ENCODE measurements at places on chromosomes 12 and 14.

DNA sequence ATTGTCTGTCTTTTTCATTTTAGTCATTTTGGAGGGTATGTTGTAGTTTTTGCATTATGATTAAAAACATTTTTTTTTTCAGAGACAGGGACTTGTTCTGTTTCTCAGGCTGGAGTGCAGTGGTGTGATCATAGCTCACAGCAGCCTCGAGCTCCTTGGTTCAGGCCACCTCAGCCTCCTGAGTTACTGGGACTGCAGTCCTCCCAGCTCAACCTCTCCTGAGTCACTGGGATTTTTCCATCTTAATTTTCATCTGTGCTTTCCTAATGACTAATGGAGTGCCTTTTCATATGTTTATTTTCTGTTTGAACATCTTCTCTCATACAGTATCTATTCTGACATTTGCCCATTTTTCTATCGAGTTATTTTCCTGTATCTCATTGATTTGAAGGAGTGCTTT, 52.6 kb downstream of the DYRK2 start:
- no peak for DNase-seq

- DNase-seq: no peak
Observed at GRCh38 chr12:52257074-52257551, 17.3 kb upstream of the KRT86 start.

DNA sequence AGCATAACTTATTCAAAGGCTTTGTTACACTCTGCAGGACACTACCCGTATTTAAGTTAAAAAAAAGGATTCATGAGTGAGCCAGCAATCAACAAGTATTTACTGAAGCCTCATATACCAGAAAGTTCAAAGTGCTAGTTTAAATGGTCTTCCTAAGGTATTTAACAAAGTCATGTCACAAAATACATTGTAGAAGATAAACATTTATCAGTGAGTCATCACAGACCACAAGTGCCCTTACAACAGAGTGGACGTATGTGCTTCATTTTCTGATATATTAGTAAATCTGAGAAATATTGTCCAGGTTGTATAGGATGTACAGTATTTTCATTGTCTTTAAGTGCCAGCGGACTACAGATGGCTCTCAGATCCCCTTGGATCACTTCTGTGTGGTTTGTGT, 24.2 kb downstream of the FLRT2 start:
- no peak for DNase-seq

- DNase-seq: peak; percentile 15
Observed at GRCh38 chr14:50531595-50532501, 521 bp downstream of the MAP4K5 start.

- DNase-seq: no peak
Observed at GRCh38 chr12:91577586-91578539, 395.2 kb upstream of the DCN start.

DNA sequence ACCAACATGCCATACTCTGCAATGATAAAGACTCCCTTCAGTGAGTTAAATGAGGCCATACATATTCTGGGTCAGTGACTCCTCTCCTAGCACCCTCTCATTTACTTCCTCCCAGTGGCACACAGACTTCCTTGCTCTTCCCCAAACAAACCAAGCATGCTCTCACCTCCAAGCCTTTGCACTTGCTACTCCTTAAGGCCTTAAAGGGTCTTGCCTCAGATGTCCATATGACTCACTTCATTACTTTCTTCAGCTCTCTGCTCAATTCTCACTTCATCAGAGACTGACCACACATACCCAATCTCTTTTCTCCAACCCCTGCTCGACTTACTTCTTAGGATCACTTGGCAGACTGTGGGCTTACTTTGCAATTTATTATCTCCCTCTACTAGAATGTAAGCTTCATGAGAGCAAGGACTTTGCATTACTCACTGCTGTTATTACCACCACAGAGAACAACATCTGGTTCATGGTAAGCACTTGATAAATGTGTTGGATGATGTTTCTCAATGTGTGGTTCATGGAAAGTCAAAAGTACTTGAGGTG, 22.8 kb downstream of the DDX24 start:
- no peak for DNase-seq

- DNase-seq: no peak
Observed at GRCh38 chr14:60363275-60363674, 114.3 kb downstream of the PPM1A start.

- no peak for DNase-seq
Observed at GRCh38 chr12:98406378-98406777, 109.0 kb upstream of the TMPO start.

GRCh38 chr14:33675415-33676130, 275.3 kb downstream of the EGLN3 start:
- DNase-seq: no peak

DNA sequence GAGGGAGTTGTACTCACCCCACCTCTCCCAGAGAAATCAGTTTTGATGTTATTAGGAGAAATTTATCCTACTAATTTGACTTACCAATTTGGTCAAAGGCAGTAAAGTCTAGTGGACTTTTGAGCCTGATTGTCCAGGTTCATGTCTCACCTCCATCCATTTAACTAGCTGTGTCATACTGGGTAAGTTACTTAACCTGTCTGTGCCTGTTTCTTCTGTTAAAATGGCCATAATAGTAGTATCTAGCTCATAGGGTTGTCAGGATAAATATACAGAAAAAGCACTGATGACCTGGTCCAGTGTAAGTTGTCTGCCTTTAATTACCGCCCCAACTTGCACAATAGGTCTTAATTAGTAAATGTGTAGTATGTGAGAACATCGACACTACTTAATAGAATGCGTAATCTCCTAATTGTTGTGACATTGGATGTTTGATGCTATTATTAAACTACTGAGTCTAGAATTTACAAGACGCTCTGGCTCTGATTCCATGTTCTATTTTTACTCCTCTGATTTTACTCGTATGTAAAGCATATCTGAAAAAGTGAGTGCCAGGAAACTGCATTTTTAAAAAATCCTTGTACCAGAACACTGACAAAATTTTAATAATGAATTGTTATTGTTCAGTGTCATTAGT, 1.5 kb downstream of the RAB21 start:
- peak; percentile 7 for DNase-seq

DNA sequence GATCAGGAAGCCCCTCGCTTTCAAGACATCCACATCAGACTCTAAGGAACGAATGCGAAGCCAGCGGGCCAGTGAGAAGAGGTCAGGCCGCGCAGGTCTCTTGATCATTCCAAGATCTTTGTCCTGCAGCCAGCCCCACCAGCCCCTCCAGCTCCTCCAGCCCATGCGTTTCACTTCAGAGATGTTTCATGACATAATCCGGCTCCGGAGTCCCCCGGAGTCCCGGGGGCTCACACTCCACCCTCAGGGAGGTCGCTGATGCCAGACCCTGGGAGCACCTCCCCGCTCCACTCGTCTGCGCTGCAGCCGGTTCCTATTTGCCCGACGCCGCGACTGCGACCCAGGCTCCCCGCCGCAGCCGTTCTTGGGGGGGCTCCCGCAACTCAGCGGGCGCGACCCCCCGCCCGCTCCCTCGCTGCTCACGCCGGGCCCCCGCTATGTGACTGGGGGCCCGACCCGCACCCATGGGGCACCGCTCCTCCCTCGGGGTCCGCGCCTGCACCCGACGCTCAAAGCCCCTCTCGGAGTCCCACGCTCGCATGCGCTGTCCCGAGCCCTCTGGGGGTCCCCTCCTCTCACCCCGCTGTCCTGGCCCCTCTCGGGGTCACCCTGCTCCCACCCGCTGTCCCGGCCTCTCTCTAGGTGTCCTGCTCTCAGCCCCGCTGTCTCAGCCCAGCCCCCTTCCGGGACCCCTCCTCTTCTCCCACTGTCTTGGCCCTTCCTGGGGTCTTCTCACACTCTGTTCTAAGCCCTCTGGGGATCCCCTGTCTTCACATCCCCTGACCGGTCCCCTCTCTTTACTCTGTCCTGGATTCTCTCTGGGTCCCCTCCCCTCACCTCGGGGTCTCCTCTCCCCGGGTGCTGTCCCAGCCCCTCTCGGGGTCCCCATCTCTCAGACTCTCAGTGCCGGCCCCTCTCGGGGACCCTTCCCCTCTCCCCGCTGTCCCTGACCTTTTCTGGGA, 1.1 kb downstream of the TAOK3 start:
- peak; percentile 15 for DNase-seq

GRCh38 chr12:17810399-17810798, 279.6 kb downstream of the RERGL start:
- DNase-seq: no peak

- DNase-seq: no peak
Observed at GRCh38 chr14:98868866-98869265, 403.1 kb downstream of the BCL11B start.

GRCh38 chr12:58142991-58143390, 201.6 kb downstream of the ATP23 start:
- no peak for DNase-seq

- DNase-seq: no peak
Observed at GRCh38 chr14:85519661-85520305, 10.2 kb upstream of the FLRT2 start.

GRCh38 chr12:2288001-2288400, 235.2 kb downstream of the CACNA1C start:
- DNase-seq: peak; percentile 63

DNA sequence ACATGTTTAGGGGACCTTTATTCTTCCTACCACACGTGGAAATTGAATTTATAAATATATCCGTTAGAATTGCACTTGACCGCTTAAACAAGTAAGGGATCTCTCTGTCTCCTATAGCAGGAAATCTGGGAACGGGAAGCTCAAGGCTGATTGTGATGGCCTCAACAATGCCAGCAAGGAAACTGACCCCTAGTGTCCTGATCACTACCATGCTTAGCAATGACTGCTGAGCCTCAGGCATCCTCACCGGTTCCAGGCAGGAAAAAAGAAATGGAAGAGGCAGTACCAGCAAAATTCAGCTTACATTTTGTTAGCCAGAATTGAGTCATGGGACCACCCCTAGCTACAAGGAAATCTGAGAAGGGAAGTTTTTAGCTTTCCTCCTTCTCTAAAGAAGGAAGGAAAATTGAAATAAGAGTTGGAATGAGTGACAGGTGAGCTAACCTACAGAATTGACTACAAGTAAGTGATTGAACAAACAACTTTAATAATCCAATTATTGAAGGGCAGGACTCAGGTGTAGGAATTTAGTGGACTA, 43.9 kb upstream of the AMN1 start:
- no peak for DNase-seq

DNA sequence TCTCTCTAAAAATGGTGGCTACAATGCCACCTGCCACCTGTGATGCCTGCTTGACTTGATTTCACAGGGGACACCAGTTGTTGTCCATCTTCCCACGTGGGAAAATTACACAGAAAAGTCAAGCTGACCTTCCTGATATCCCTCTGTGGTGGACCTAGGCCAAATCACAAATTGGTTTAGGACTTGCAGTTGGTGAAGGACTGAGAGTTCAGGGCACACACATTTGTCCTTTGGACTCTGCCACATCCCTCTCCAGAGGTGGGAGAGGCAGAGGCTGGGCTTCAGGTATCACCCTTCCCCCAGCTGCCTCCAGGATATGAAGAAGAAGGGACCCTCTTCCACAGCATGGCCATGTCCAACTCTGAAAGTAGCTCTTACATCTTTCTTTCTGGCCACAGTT, 55.6 kb upstream of the NOS1 start:
- DNase-seq: no peak

DNA sequence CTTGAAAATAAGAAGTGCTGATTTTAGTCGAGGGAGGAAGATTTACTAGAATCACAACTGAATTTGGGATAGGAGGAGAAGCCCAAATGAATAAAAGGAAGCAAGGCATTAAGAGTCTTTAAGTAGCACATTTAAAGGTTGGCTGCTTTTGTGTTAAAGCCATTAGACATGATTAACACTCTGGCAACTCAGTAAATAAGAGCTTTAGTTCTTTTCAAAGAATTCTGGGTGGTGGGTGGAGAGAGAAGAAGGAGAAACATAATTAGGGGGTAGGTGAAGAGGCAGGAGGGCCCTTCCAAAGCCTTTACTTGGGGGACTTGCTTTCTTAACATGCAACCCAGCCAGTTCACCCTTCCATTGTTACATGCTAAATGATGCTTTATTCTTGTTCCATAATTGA, 284.6 kb upstream of the SEL1L start:
- no peak for DNase-seq

DNA sequence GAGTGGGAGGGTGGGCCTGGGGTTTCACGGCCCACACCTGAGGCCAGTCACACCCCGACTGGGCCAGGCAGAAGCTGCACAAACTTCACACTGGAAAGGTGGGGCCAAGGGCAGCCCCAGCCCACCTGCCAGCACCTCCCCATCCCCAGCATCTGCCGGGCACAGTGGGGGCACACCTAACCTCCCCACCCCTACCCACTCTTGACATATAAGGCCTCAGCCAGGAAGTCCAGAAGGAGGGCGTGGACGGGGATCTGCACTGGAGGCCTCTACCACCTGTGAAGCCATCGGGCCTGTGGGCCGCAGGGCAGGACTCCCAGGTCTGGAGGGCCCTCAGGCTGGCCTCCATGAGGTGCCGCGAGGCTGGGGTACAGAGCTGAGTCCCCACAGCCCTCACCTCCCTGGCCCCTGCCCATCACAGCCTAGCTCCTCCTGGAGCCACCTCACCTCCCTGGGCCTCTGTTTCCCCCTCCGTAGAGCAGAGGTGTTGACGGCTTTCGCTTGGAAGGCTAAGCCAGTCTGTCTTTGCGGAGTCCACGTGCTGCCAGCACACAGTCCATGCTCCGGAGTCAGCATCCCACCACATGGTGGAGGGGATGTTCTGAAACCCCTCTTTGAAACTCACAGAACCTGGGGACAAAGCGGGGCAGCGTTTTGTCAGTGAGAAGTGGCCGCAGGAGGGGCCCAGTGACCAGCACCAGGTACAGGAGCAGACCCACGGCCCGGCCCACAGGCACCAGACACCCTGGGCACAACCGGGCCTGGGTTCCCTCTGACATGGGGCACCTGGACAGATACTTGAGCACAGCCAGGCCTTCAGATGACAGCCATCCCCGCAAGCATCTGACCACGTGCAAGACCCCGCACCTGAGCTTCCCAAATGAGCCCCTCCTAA, 38.2 kb upstream of the INF2 start:
- DNase-seq: no peak

- DNase-seq: peak; percentile 89
Observed at GRCh38 chr14:53152887-53153701, at the start of gene DDHD1. TSS of gene DDHD1 (minus strand) at chr14:53153323. CDS start at chr14:53153098, 225 bp downstream.

DNA sequence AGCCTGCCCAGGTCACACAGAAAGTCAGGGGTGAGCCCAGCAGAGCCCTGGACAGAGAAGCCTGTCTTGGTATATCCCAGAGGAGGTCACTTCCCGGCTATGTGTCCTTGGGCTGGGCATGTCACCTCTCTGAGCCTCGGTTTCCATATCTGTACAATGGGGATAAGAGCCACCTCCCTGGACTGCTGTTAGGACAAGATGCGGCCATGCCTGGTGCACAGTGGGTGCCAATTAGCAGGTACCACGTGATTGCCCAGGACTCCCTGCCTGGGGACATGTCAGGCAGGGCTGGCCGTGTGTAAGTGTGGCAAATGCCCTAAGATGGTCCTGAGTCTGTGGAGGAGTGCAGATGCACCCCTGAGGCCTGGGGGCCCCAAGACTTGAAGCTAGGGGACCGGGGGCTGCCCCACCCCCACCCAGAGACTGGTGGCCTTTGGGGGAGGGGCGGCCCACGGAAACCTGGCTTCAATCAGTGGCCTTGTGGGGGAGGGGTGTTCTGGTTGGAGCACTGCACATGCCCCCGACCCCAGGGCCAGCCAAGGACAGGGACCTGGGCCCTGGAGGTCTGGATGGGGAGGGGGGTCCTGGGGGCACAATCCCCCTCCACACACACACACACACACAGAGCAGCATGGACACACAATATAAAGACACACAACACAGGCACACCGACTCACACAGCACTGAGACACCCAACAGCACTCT, 878 bp downstream of the TMEM119 start:
- no peak for DNase-seq
